Renal cortical epithelial cell (primary cell): ENCODE measurements at places on chromosomes 3 and 15.
A peak's percentile ranks its signal among the peaks of the same experiment; 100 is the strongest.

GRCh38 chr3:188465311-188465710 lies 311.4 kb downstream of the LPP start:
- no peak for DNase-seq

GRCh38 chr15:29838352-29839010 lies 16.2 kb upstream of the TJP1 start:
- DNase-seq = peak; percentile 27

GRCh38 chr3:111763968-111764367 lies 95.1 kb upstream of the PHLDB2 start:
- DNase-seq = peak; percentile 90

DNA sequence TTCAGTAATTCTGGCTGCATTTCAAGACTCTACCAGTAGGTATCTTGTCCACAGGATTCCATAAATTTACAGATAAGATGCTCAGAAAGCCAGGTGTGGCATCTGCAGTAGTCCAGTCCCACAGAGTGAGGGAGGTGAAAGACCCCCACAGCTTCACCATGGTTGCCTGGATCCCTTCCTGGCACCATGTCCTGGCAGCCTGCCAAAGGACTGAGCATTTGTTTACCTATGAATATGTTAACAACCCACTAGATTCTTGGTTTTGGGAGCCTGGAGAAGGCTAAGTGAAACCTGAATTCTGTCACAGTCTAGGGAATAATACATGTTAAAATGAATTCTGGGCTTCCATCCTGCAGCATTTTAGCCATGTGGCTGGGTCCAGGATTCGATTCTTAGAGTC lies 14.9 kb downstream of the CHST2 start:
- no peak for DNase-seq

GRCh38 chr15:93246266-93247242 lies 157.5 kb upstream of the RGMA start:
- DNase-seq = no peak

- DNase-seq = no peak
Measured at GRCh38 chr3:53175613-53176540, 14.9 kb downstream of the PRKCD start.

DNA sequence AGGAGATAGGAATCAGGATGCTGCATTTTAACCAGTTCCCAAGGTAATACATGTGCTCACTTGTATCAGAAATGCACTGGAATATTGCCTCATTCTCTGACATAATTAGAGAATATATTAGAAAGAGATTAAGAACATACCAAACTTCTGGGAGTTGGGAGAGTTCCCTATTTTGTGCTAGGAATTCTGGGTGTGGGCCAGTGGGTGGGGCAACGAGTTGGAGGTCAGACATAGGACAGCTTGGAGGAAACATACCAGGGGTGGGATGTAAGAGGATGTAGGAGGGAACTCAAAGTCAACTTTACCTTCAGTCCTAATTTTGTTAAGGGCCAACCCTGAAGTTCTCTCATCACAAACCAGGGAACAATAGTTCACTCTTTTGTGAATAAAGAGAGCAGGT lies 83.6 kb downstream of the SLC7A14 start:
- no peak for DNase-seq

GRCh38 chr3:16085410-16085809 lies 89.1 kb upstream of the GALNT15 start:
- DNase-seq = no peak

GRCh38 chr3:141385406-141386125 lies 17.3 kb downstream of the ZBTB38 start:
- no peak for DNase-seq

DNA sequence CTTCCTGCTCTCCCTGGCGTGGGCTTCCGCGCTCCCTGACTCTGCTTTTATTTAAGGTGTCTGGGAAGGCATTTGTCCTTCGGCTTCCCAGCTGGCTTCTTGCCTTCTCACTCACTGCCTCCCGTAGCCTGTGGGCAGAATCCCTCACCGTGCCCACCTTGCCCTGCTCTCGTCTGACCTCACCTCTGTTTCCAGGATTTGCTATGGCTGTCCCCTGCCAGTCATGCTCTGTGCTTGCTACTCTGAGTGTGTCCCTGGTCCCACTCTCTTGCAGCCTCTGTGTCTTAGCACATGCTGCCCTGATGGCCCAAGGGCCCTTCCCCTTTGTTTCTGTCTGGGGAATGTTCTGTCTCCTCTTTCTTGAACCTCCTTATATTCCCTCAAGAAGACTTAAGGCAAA lies 26.2 kb downstream of the LPP start:
- no peak for DNase-seq

- peak; percentile 73 for DNase-seq
Measured at GRCh38 chr15:52069559-52069958, 43.0 kb downstream of the BCL2L10 start.

DNA sequence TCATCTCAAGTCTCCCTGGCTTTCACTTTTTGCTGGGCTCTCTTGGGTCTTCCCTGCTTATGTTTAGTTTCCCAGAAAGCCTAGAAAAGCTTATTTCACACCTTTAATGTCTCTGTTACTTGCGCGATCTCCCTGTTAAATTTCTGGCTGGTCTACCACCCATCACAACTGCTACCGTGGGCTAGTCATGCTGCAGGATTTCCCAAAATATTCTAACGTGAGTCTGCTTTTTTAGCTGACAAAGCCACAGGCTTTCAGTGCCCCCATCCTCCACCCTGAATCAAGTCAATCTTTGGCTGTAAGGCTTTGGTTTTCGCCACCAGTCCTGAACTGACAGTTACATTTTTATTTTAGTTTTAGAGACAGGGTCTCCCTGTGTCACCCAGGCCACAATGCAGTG lies 74.1 kb downstream of the SUMF1 start:
- no peak for DNase-seq

GRCh38 chr15:74264081-74264501 lies 28.0 kb downstream of the CCDC33 start:
- DNase-seq = no peak

DNA sequence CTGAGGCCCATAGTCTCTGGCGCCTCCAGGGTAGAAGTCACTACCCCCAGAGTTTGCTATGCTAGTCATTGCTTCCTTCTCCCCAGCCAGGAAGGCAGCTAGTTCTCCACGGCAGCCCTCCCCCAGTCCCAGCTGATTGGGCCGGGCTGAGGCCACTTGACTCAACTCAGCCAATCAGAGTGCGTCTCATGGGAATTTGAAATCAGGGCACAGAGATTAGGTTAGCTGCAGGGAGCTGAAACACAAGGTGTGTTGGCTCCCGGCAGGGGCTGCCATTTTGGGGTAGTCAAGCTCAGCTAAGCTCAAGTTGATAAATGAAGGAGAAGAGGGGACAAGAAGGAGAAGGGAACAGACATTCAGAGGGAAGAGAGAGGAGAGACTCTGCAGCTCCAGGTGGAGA lies 32.8 kb downstream of the LINGO1 start:
- DNase-seq = no peak

DNA sequence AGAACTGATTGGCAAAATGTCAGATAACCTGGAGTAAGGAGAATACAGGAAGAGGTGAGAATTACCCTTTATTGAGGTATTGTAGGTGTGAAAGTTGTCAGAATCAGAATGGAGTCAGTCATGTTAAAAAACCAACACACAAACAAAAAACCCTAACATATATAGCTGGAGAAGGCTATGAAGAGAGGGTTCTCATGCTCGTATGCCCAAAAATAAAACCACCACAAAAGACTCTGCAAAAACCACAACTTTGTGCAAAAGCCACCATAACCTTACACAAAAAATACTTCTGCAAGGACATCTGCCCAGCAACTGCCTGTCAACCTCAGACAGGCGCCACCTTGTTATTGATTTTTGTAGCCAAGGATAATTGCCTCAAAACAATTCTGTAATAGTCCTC lies 136.0 kb downstream of the CD47 start:
- no peak for DNase-seq

- no peak for DNase-seq
Measured at GRCh38 chr3:33394403-33395054, 45.7 kb downstream of the UBP1 start.

DNA sequence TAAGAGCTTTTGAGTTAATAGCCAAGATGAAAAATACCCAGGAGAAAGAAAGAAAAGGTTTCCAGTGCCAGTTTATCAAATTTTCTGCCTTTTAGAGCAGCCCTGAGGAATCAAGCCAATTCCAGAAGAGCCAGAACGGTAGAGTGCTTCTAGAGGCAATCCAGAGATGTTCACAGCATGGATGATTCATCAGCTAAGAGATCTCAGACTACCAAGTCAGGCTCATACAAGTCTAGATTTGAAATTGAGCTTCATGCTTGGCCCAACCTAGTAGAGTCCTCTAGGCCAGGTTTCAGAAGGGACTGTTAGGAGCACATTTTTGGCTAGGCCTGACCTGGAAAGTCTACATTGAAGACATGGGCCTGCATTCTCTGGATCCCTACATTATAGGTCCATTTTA lies 15.5 kb downstream of the WDR48 start:
- peak; percentile 13 for DNase-seq

DNA sequence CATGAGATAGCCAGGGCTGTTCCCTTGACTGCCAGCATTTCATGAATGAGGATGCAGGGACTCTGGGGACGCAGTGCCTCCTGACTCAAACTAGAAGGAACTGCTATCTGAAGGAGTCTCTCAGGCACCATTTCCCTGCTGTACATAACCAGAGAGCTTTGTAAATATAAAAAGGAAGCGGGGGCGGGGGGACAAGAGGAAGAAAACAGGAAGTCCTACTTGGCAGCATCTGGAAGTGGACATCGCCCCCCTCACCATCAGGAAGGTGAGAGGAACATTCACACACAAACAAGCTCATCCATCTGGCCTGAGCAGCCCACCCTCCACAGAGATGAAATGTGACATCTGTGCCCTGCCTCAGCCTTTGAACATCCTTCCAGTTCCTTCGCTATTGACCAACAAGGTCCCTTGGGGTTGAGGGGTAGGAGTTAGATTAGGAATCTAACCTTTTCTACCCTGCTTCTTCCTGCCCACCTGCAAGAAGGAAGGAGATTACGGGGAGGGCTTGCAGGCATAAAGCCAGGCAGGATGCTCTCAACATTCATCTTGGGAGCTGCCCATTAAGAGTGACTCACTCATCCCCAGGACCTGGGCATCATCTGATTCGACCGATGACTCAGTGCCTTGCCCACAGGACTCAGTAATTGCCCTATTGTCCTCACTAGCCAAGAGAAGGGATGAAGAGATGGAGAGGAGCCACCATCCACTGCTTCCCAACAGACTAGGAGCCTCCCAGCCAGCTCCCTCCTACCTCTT lies 31.9 kb downstream of the SH3BP5 start:
- DNase-seq = peak; percentile 93

DNA sequence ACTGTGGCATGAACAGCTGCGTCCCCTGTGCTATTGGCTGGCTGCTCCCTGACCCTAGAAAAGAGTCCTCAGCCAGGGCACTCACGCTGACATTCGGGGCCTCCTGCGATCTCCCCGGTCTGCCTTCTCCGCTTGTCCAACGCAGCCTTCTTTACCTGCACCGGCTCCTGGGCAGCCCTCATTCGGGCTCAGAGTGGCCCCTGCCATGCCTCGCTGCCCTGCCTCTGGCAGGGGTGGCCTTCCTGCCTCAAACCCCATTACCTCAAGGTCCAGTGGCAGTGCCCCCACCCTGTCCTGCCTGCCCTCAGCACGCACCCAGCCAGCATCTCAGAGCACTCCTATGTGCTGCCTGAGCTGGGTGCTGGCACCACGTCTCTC lies 86.5 kb downstream of the TBC1D2B start:
- DNase-seq = no peak

DNA sequence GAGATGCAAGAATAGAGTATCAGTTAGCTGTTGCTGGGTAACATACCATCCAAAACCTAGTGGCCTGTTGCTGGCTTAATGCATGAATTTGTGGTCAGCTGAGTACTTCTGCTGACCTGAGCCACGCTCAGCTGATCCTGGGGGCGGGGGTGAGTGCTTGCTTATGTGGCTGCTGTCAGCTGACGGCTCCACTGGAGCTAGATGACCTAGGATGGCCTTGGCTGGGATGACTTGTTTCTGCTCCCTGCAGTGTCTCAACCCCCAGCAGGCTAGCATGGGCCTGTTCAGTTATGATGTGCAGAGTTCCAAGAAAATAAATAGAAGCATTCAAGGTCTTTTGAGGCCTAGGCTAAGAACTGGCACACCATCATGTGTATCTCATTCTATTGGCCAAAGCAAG lies 63.9 kb downstream of the FBLN2 start:
- DNase-seq = peak; percentile 9

- DNase-seq = no peak
Measured at GRCh38 chr15:78992416-78993256, 47.8 kb upstream of the CTSH start.

- no peak for DNase-seq
Measured at GRCh38 chr3:179606534-179607085, 2.0 kb downstream of the NDUFB5 start.

DNA sequence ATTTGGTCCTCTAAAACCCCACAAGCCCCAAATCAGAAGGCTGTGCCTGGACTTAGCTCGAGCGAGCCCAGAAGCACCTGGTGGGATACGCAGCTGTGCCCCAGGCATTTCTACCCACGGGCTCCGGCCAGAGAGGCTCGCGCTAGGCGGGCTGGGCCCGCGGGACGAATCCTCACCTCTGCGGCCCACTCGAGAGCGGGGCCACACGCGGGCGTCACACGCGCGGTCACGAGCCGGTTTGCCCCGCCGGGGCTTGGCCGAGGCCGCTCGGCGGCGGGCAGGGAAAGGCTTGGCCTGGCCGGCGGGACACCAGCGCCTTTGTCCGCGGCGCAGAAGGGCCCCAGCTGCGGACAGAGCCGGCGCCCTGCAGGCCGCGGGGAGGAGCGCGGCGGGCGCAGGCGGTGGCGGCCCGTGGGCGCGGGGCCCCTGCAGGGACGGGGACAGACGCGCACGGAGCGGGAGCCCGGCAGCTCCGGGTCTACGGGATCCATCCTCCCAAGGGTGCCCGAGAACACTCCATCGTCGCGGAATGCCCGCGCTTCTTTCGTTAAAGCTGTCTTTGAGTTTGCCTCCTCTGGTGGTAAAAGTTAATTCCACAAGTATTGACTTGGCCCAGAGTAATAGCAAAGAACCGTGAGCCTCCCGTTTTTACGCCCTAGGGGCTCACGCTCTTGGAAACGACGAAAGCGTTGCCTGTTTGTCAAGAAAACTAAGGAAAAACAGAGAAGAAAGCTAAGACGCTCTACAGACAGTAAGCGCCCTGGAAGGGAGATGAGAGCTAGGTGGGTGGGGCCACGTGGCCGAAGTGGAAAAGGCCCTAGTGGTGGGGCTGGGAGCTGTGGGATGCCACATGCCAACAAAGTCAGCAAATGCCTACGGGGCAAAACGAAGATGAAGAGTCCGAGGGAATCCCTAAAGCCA lies 26.4 kb downstream of the TYRO3 start:
- DNase-seq = peak; percentile 40

DNA sequence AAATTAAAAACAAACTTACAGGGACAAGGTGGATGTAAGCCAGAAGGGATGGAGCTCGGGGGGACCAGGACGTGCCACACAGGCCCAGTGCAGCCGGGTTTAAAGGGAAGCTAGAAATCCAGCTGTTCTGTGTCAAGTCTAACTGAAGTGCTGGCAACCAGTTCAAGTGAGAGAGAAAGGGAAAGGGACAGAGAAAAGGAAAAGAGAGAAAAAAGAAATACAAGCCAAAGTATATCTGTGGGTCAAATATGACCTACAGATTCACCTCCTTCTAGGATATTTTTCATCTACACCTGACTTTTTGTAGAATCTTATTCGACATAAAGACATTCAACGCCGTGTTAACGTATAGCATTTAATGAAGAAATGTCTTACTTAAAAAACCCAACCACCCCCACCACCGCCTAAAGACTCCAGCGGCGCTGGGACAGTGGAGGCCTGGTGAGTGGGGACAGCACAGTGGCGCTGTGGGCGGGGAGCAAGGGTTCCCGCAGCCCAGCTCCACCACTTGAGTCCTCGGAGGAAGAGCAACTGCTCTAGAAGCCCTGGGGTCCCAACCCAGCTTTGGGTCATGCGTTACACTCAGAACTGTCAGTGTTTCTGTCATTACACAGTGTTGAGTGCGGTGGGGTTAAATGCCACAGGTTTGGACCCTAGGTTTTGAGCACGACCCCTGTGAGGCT lies 62.3 kb downstream of the CHSY1 start:
- no peak for DNase-seq
